Dorsolateral prefrontal cortex (tissue), 122 donors: ENCODE measurements at places on chromosomes 5 and 9. TPM values are rescaled to one million over a fixed set of nuclear protein-coding genes. Genes with fewer than 3 reads are reported as not detected.
A peak's percentile ranks its signal among the peaks of the same experiment; 100 is the strongest.

DNA sequence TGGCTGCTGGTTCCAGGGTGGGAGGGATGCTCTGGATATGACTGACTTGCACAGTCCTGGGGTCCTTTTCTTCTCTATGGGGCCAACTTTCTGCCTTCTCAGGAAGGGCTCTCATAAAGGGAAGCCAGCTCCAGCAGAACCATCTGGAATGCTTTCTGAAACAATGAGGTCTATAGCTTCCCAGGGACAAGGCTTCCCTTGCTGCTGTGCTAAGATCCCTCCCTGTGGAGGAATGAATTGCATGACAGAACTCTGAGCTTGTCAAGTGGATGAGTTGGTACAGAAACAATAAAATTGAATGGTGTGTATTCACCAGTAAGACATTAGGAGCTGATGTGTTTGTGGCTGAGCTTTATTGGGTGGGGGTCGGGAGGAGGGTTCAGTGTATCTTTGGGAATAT is 19.8 kb downstream of the CKMT2 start:
- DNase-seq = no peak

DNA sequence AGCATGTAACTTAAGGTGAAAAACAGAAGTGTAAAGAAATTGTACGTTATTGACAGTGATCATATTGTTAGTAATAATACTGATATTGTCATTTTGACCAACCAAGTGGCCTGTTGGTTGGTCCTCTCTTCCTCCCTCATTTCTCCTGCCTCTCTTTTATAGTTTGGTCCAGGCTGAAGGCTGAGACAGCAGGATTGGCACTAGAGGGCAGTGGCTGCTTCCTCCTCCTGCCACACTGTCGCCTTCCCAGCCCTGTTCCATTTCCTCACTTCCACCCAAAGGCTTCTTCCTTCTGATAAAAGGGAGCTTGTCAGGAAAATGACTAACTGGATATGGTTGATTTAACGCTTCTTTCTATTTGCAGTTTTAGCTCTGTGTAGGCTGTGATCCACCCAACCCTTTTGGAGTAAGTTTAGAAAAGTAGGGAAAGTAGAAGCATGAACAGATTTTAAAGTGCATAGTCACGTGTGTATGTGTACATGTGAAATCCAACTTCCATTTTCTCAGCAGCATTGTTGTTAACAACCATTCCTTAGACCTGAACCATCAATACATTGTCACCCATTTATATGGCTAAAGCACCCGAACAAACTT is 35.6 kb downstream of the PTCD2 start:
- DNase-seq = peak; percentile 38

GRCh38 chr5:9624196-9624947 is 5.8 kb downstream of the TAS2R1 start:
- DNase-seq = no peak

DNA sequence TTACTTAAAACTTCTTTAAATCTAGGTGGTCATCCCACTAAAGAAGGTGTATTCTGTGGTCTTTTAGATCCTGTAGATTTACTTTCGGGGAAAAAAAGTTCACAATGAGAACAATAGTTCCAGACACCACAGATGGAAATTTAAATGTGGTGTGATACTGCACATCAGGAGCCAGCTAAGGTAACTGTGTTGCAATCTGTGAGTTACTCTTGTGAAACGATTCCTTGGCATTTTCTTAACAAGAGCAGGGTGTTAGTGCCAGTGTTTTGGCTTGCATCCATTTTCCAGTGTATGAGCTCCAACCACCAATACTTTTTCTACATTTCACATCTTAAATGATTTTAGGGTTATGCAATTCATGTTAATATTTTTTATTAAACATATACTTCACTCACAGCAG is 674.5 kb downstream of the CETN3 start:
- no peak for DNase-seq

DNA sequence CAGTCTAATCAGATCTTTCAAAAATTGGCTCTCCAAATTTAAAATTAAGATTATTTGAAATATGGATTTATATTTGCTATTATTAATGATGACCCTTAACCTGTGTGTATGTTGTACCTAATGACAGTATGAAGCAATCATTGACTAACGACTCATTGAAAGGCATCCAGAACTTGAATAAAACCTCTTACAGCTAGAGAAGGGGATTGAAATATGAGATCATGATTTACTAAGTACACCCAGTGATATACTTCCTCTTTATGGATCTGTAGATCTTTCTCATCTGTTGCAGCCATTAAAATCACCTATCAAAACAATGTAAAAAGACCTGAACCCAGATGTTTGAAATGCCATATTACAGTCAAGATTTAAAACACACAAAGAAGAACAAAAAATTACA is 126.5 kb downstream of the RPS23 start:
- no peak for DNase-seq

ANKRD18A gene
- 19.4 TPM for total RNA-seq

ELOVL7 gene
- total RNA-seq = 25.9 TPM

FCN1 gene
- total RNA-seq = 0.41 TPM

KCNV2 gene
- total RNA-seq = not detected
